ENCODE measurements at places on chromosomes 1 and 21. TPM values are rescaled to one million over a fixed set of nuclear protein-coding genes. Genes with fewer than 3 reads are reported as not detected.

GRCh38 chr1:223358826-223359225 lies 5.2 kb downstream of the SUSD4 start:
- H3K4me1 ChIP-seq = peaks cover 10% of the 10 kb centered on the region
- no peak for DNase-seq
- no peak overlapping the region for H3K27ac ChIP-seq
- H3K36me3 ChIP-seq = no peaks in the 10 kb centered on the region
- H3K4me3 ChIP-seq = no peak overlapping the region
- H3K27me3 ChIP-seq = peaks cover 15% of the 10 kb centered on the region

GRCh38 chr1:200373811-200374231 lies 36.0 kb downstream of the ZNF281 start:
- no peak for DNase-seq
- H3K4me3 ChIP-seq = no peak overlapping the region
- no peak overlapping the region for H3K27ac ChIP-seq

GRCh38 chr1:206953626-206954025 lies 7.4 kb upstream of the PIGR start:
- H3K27me3 ChIP-seq = no peaks in the 10 kb centered on the region
- H3K4me3 ChIP-seq = no peak overlapping the region
- no peak for DNase-seq

DNA sequence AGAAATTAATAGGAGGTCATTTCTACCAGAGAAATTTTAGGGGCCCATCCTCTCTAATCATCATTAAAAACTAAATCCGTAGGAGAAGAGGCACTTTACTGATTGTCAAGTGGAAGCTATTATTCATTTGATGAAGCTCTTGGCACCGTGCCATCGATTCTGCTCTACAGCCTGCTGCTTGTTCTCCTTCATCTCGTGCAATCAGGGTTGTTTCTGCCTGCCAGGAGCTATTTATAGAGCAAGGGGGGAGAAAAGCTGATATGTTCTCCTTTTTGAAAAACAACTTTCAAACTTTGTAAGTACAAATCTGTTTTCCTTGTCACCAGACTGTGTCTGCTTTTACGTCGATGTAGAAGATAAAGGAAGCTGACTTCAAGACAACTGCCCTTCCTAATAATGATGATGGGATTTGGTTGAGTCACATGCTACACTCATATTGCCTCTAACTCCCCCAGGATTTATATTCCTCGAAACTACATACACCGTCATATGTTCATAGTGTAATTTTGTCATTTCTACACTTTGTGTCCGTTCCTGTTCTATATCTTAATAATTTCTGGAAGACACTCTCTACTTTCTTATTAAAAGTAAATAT lies 169.6 kb upstream of the LHX8 start:
- H3K36me3 ChIP-seq = no peaks in the 10 kb centered on the region
- no peak overlapping the region for H3K27ac ChIP-seq
- H3K27me3 ChIP-seq = no peaks in the 10 kb centered on the region

- DNase-seq = no peak
- no peak overlapping the region for H3K27ac ChIP-seq
- H3K4me1 ChIP-seq = no peaks in the 10 kb centered on the region
- no peaks in the 10 kb centered on the region for H3K36me3 ChIP-seq
- no peaks in the 10 kb centered on the region for H3K27me3 ChIP-seq
- H3K4me3 ChIP-seq = no peak overlapping the region
Measured at GRCh38 chr1:172970186-172970585, 80.6 kb downstream of the TNFSF18 start.

DNA sequence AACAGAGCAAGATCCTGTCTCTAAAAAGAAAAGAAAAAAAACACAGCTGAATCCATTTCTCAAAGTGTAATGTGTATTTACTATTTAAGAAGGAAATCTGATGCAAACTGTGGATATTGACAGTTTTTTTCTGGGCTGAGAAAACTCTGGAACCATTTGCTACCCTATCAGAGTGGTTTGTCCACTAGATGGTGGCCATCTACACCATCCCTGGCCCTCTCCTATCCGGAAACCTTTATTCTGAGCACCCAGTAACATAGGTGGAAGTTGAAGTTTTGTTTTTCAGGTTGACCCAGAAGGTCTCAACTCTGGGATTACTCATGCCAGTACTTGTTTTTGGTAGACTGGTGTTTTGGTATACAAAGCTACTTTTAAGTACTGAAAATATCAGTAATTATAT lies 20.2 kb downstream of the ECHDC2 start:
- no peaks in the 10 kb centered on the region for H3K4me1 ChIP-seq
- no peak for DNase-seq
- H3K36me3 ChIP-seq = peaks cover 2% of the 10 kb centered on the region
- no peaks in the 10 kb centered on the region for H3K27me3 ChIP-seq

GRCh38 chr21:16587141-16587581 lies 857.4 kb downstream of the USP25 start:
- no peak overlapping the region for H3K27ac ChIP-seq
- H3K36me3 ChIP-seq = no peaks in the 10 kb centered on the region
- no peak overlapping the region for H3K4me3 ChIP-seq
- H3K27me3 ChIP-seq = no peaks in the 10 kb centered on the region
- H3K4me1 ChIP-seq = no peaks in the 10 kb centered on the region

Gene VHLL
- not detected for total RNA-seq

Gene CATSPER4
- total RNA-seq = not detected

DNA sequence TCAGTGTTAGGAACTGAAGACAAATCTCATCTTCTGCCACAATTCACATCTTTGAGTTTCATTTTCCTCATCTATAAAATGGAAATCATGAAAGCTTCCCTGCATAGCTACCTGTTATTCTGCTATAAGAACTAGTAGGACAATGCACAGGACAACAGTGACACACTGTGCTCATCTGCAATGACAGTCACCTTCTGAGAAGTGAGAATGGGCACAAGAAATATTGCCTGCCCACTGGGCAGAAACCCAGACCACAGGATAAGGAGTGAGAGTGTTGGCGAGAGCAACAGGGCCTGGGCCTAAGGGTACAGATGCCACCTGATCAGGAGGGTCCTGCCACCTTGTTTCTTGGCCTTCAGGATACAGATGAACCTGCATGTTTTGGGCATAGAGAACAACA lies 23.3 kb upstream of the ARTN start:
- no peaks in the 10 kb centered on the region for H3K27me3 ChIP-seq
- H3K4me3 ChIP-seq = no peak overlapping the region
- no peaks in the 10 kb centered on the region for H3K4me1 ChIP-seq

DNA sequence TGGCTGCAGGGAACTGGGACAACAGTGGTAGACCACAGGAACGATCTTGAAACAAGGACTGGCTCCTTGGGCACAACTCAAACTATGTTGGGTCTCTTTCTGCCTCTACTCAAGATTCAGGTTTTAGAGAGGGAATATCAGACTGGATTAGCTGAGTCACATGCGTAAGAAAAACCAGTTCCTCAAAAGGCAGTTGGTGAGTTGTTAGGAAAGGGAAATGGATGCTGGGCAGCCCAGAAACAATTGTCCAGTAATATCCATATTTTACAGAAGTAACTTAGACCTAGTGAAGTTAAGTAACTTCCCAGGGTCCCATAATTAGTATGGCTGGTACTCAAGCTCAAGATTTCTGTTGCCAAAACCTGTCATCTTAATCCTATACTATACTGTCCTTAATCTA lies 27.0 kb upstream of the TMEM39B start:
- peaks cover 69% of the 10 kb centered on the region for H3K36me3 ChIP-seq
- H3K27me3 ChIP-seq = no peaks in the 10 kb centered on the region
- DNase-seq = no peak
- H3K4me3 ChIP-seq = no peak overlapping the region
- H3K27ac ChIP-seq = no peak overlapping the region

DNA sequence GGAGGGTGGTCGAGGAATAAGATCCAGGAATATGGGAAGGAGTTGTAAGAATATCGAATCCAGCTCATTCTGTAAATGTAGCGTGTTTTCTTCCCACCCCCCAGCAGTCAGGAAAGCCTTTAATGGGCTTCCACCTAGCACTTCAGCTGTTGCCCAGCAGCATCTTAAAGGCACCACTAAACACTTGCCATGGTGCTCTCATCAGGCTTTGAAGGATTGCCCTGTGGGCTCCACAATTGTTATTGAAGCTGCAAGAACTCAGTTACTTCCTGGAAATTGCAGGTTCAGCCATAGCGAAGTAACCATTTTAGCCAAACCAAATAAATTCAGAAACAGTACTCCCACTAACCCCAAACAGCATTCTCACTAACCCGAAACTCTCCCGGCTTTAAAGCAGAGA lies 511.2 kb downstream of the PLPP3 start:
- H3K4me3 ChIP-seq = no peak overlapping the region
- no peaks in the 10 kb centered on the region for H3K36me3 ChIP-seq
- H3K4me1 ChIP-seq = no peaks in the 10 kb centered on the region

DNA sequence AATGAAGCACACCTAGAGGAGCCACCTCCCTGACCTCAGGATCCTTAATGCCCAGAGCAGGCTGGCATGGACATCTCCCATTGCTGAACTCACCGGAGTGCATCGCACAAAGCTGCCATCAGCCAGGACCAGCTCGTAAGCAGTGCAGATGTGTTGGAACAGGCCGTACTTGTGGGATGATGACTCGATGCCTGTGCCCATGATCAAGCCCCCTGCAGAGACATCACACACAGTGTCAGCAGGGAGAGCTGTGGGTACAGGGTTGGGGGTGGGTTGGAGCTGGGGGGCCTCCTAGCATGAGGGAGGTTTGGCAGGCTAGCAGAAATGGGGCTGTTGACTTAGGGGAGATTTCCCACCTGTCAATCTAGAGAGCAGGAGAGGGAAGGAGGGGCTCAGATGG lies 12.0 kb downstream of the DHCR24 start:
- no peaks in the 10 kb centered on the region for H3K4me1 ChIP-seq
- no peak for DNase-seq
- H3K4me3 ChIP-seq = no peak overlapping the region
- H3K36me3 ChIP-seq = peaks cover 8% of the 10 kb centered on the region
